ENCODE measurements at places on chromosomes 3 and 15.

DNA sequence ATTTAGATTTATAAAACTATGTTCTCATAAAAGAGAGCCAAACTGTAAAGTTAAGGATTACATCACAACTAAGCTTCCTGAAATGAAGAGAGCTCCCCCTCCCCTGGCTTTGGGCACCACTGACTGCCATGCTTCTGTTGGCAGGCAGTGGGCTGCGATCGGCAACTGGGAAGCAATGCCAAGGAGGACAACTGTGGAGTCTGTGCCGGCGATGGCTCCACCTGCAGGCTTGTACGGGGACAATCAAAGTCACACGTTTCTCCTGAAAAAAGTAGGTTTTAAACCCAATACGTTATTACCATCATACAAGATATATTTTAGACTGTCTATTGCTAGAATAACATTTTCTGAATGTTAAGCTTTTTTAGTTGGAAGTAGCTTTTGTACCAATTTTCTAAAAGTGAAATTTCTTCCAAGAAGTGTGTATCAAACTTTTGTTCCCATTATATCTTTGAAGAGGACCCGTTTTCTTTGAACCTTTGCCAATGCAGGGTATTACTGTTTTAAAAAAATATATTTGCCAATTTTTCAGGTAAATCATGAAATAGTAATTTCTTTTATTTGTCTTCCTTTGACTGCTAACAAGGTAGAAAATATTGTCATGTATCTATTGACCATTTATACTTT is 184.1 kb downstream of the ADAMTSL3 start:
- no peak for DNase-seq

- DNase-seq = no peak
Observed at GRCh38 chr3:137205394-137206045, 247.7 kb downstream of the IL20RB start.

DNA sequence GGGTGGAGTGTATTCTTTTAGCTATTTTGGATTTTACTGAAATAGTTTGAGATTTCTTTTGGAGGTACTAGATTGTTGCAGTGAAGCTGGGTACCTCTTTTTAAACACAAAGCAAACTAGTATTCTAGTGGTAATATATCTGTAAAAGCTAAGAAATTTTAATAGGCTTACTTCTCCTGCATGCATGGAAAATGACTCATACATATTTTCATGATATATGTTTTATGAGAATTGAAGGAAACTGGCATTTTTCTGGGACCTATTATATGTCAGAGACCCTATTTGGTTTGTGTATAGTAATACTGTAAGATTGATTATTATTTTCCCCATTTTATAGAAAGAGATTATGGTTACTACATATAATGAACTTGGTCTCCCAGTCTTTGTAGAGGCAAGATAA is 851.0 kb downstream of the DIPK2A start:
- no peak for DNase-seq

DNA sequence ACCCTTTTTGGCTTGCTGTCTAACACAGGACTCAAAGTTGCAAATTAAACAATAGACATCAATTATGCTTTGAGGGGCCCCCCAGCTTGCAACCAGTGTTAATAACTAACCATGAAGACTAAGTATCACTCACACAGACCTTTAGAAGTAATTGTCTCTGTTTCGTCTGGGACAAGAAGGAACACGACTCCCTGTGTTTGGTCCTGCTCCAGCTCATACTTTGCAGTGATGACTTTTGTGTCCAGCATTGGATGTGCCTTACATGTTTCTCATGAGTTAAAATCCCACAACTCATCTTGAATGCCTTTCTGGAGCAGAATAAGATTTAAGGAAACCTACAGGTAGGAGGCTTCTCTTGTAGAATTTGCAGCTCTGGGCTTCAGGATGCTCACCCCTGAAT is 53.1 kb downstream of the GMNC start:
- no peak for DNase-seq

- DNase-seq = no peak
Observed at GRCh38 chr3:339351-339750, 142.8 kb downstream of the CHL1 start.

- no peak for DNase-seq
Observed at GRCh38 chr3:33858131-33858530, 59.7 kb downstream of the PDCD6IP start.

DNA sequence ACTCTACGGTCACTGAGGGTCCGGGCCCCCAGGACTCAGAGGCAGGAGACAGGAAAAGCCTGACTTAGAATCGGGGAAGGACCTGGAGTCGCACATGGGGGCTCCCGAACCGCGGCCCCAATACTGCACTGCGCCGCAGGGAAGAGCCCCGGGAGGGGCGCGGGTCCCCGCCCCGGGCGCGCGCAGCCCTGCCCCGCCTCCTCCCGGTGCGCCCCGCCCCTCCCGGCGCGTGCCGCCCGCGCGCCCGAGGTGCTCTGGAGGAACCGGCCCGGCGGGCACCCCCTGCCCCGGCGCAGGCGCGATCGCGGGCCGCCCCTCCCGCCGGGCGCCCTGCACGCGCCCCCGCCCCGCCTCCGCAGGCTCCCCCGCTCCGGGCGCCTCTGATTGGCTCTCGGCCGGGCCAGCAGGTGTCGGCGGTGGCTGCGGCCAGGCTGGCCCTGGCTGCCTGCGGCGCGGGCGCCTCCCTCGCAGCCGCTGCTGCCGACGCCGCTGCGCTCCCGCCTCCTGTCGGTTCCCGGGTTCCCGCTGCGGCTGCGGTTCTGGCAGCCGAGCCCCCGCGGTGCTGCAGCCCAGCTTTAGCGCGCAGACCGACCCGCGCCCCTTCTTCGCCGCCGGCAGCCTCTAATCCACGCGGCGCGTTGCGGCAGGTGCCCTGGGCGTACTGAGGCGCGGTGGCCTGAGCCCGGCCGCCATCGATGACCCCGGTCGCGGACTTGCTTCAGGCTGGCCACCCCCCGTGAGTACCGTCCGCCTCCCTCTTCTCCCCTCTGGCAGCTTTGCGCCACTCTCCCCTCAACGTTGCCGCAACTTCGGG is at the start of gene MYRIP:
MYRIP (plus strand) TSS at position 429 of the 814 bp plus-strand sequence. CDS start 91,208 bp downstream, outside the sequence.
- DNase-seq = peak; percentile 38

DNA sequence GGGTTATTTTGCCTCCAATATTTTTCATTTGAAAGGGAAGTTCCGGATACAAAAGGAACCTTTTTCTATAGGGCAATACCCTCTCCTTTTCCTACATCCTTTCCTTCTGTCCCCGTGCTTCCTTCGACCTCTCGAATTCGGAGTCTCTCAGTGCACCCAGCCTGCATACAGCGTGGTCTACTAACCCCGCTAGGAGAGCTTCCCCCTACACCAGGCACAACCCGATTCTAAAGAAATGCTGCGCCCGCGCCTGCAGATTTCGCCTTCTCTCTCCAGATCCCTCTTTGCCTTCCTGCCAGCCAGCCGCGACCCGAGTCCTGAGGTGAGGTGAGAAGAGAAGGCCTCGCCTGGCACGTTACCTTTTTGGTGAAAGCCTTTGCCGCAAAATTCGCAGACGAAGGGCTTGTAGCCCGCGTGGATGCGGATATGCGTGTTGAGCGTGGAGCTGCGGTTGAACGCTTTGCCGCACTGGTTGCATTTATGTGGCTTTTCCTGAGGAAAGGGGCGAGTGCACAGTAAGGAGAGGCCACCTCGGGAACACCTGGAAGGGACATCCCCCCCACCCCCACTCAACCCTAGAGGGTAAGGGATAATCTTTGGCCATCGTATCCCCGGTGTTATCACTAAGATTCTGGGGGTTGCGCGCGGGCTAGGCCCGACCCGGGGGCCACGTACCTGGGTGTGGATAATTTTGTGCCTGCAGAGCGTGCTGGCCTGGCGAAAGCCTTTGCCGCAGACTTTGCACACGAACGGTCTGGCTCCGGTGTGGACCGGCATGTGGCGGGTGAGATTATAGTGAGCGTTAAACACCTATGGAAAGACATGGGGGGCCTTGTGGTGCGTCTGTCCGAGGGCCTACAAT is 2.3 kb downstream of the FEZF2 start:
- DNase-seq = no peak

- no peak for DNase-seq
Observed at GRCh38 chr3:124627501-124627908, 102.7 kb upstream of the UMPS start.

Data from GM12892 (cell line).